Ovary (tissue), 10 donors: ENCODE measurements at places on chromosomes 2 and 18. TPM values are rescaled to one million over a fixed set of nuclear protein-coding genes. Genes with fewer than 3 reads are reported as not detected.

The SP140 gene
- polyA plus RNA-seq: 0.23 TPM

DNA sequence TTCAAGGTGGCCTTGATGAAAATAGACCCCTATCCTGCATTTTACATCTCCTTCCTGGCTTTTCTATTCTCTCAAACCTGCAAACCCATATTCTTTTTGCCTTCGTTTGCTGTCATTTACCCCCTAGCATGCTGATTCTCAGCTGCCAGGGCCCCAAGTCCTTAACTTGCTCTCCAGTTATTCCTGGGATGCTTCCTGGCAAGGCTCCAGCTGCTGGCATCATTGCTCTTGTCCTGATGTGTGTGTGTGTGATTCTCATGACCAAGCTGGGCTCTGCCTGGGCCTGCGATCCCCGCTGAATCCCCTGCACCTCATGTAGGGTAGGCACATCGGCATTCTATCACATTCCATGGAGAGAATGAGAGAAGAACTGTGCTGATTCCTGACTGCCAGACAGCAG is 11.9 kb downstream of the NPAS2 start:
- H3K27ac ChIP-seq: no peak overlapping the region
- H3K4me3 ChIP-seq: no peak overlapping the region
- no peaks in the 10 kb centered on the region for H3K36me3 ChIP-seq
- DNase-seq: no peak
- no peaks in the 10 kb centered on the region for H3K4me1 ChIP-seq

DNA sequence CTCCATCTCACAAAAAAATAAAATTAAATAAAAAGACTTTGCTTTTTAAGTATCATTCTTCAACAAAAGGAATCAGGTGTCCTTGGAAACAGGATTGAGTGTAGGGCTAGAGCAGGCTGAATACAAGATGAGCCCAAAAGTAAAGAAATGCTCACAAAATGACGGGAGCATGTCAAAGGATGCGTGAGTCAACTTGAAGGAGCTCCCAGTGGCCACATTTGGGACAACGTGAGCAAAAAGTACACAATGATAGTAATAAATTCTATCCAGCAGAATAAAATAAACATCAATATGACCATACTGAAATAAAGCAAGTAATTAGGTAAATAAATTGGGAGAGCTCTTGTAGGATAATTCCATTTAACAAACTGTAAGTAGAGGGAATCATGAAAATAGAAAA is 220.7 kb downstream of the PHLPP1 start:
- no peaks in the 10 kb centered on the region for H3K27me3 ChIP-seq
- no peak overlapping the region for H3K27ac ChIP-seq
- no peaks in the 10 kb centered on the region for H3K4me1 ChIP-seq
- H3K4me3 ChIP-seq: no peak overlapping the region

DNA sequence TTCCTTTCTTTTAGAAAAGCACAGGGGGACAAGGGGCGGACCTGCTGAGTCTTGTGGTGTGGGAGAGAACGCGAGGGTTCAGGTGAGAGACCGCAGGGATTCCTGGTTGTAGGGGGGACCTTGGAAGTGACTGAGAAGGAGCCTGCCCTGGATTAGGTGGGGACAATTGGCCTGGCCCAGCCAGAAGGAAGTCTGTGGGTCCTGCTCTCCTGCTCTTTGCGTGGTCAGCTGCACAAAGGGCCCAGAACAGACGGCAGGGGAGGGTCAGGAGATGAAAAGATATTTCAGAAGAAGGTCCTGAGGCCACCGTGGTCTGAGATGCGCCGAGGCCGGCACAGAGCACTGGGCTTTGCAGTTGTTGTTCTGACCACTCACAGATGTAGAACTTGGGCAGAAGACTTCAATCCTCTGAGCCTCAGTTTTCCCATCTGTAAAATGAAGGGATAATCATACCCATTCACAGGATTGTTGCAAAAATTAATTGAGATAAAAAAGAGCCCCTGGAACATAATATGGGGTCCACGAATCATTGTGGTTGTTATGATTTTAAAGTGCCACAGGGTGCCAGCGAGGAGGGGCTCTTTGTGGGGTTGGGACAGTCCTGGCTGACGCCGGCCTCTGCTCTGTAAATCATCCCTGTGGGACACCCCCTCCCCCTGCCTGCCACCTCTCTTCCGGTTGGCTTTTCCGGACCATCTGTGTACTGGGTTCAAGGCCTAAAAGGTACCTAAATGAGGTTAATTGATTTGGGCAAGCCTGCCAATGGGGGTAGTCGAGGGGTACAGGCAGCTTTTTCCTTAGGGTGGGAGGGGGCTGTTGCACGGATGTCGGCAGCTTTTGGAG is 1.8 kb downstream of the LPIN1 start:
- peak overlapping the region; percentile 87 for H3K27ac ChIP-seq
- no peaks in the 10 kb centered on the region for H3K27me3 ChIP-seq
- no peaks in the 10 kb centered on the region for H3K36me3 ChIP-seq
- H3K4me1 ChIP-seq: peaks cover 34% of the 10 kb centered on the region
- H3K4me3 ChIP-seq: peak overlapping the region; percentile 77
- DNase-seq: no peak

- no peaks in the 10 kb centered on the region for H3K4me1 ChIP-seq
- H3K27ac ChIP-seq: no peak overlapping the region
- no peaks in the 10 kb centered on the region for H3K36me3 ChIP-seq
- H3K27me3 ChIP-seq: no peaks in the 10 kb centered on the region
- DNase-seq: no peak
- H3K4me3 ChIP-seq: no peak overlapping the region
Measured at GRCh38 chr2:168140892-168141291, 106.5 kb downstream of the STK39 start.

DNA sequence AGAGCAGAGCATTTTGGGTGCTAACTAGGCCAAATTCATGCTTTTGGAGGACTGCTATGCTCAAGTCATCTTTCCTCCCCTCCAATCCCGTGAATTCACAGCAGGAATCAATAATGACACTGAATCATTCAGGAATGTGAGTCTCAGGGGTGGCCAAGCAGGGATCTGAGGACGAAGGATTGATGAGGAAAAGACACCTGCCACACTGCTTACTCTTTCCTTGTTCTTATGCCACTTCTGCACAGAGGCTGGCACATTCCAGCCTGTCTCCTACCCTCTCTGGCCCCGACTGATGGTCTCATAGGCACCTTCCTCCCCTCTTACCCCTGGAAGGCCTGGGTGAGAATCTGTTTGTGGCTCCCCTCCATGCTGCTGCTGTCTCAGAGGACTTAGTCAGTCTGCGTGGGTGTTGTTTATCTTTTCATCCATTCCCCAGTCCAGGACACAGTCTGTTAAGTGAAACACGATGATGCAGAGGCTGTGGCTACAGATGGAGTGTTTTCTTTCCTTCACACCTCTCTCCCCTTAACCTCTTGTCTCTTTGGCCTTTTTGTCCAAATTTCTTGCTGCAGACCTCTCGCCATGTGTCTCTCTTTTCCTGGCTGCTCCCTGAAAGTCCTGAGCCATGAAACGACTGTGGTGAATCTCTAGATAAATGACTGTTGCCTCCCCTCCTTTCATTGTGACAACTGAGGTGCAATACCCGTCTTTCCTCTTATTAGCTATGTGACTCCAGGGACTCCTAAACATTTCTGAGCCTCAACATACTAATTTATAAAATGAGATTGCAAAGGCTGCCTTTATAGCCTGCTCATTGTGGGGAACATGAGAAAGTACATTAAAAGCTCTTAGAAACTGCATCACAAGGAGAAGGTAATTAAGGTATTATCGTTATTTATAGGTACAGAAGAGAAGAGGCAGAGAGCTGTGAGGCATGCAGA is 86.9 kb downstream of the RDH14 start:
- no peak overlapping the region for H3K4me3 ChIP-seq
- peak; percentile 11 for DNase-seq
- no peaks in the 10 kb centered on the region for H3K27me3 ChIP-seq
- H3K36me3 ChIP-seq: no peaks in the 10 kb centered on the region
- H3K4me1 ChIP-seq: peaks cover 3% of the 10 kb centered on the region

The HOXD10 gene
- 1.1 TPM for polyA plus RNA-seq

DNA sequence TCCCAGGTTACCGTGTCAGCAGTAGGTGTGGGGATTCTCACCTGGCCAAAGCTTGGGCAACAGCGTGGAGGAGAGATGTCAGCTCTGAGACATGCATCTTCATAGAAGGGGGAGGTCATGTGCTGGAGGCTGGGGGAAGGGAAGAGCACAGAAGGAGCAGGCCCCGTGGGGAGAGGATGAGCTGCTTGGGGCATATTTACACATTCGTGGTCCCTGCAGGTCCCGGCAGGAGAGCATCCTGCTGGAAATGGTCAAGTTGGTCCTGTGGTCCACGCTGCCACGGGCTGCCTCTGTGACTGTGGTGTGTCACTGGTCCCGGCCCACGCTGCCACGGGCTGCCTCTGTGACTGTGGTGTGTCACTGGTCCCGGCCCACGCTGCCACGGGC is 195.1 kb upstream of the TWIST2 start:
- no peaks in the 10 kb centered on the region for H3K27me3 ChIP-seq
- H3K27ac ChIP-seq: no peak overlapping the region
- H3K4me3 ChIP-seq: no peak overlapping the region
- H3K36me3 ChIP-seq: no peaks in the 10 kb centered on the region
- DNase-seq: no peak

DNA sequence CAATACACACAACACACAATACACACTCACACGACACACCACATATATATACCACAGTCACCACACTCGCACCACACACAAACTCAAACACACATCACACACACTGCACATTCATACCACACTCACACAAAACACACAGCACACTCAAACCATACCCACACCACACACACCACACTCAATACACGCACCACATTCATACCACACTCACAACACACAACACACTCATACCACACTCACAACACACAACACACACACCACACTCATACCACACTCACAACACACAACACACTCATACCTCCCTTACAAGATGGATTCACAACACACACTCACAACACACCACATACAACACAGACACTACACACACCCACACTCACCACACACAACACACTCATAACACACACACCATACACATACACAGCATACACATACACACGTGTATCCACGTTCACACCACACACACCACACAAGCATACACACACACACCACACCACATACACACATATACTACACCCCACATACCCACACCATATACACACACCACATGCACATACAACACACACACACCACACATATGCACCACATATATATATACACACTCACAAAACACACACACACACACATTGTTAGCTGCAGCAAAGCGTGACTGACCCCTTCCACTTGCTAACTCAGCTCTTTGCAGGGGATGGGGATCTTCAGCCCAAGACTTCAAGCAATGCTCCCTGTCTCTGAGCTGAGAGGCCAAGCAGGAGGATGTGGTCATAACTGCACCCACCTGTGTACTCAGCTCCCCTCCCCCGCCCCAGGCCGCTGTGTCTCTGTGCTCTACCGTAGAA is 59.0 kb downstream of the SDC1 start:
- no peaks in the 10 kb centered on the region for H3K4me1 ChIP-seq
- no peaks in the 10 kb centered on the region for H3K36me3 ChIP-seq
- no peak overlapping the region for H3K27ac ChIP-seq
- H3K27me3 ChIP-seq: no peaks in the 10 kb centered on the region
